ENCODE measurements at places on chromosomes 12 and 14.

- no peak for DNase-seq
These were observed 4.9 kb upstream of the WIF1 start for GRCh38 chr12:65125975-65126374.

- no peak for DNase-seq
These were observed 41.1 kb downstream of the PTHLH start for GRCh38 chr12:27931390-27931789.

GRCh38 chr14:22052795-22053194 lies 379.2 kb upstream of the OR4E1 start:
- DNase-seq, result no peak

GRCh38 chr12:100830003-100830795 lies 35.6 kb downstream of the ANO4 start:
- no peak for DNase-seq

GRCh38 chr14:54627540-54628363 lies 60.8 kb downstream of the SAMD4A start:
- no peak for DNase-seq

DNA sequence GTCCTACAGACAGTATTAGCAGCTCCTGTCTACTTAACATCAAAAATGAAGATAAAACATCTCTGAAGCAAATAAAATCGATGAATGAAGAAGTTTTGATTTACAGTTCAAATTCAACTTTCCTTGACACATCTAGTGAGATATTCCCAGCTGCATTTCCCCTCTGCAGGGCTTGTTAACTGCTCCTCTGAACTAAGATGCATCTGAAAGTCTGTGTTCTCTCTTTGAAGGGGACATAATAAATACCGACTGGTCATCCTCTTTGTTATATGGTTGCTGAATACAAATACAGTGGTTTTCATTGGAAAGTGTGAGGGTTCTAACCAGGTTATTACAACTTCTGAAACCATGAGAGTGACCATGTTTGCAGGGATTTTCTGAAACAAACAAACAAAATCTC lies 266.4 kb upstream of the SLC16A7 start:
- no peak for DNase-seq

DNA sequence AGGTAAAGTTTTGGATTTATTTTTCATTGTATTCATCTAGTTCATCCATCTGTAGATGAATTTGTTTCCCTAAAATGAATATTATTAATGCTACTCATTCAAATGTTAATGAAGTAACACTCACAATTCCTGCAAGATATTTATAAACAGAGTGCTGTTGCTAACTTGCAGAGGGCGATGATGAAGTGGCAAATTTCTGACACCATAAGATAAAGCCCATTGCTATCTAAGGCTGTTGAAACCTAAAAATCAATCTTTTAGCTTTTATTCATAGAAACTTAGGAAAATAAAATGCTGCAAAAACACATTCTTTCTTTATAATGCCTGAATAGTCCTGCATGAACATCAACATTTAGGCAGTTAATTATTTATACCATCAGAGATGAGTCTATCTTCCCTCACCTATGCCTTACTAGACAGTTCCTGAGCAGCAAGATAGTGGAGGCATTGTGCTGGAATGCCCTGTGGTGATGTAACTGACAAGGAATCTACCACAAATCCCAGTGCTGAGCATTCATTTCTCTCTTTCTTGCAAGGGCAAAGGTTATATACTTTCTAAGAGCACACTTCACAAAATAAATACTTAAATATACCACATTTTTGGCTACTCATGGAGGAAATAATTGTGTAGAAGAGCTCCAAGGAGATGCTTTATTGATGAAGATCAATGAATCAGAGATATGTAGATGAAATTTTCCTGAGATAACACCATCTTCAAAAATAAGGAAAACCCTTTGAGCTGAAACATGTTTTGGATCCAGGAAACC lies 57.6 kb downstream of the LMNTD1 start:
- no peak for DNase-seq

- DNase-seq, result no peak
These were observed 124.9 kb downstream of the TSPAN9 start for GRCh38 chr12:3202096-3202495.

DNA sequence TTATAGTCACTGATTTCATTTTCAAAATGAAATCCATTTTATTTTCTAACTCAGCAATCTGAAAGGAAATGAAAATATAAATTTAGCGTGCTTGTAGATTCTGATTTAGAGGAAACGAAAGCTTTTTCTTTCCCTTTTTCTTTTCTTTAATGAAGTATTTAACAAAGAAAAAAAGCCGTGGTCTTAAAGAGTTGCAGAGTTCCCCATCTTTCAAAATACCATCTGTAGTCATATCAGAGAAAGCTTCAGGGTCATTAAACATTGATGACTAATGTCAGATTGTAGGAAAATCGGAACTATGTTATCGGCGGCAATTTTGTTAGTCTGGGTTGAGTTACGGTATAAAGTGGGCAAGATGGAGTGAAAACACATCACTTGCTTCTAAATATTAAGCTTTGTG lies 32.3 kb downstream of the DRAM1 start:
- DNase-seq, result no peak

DNA sequence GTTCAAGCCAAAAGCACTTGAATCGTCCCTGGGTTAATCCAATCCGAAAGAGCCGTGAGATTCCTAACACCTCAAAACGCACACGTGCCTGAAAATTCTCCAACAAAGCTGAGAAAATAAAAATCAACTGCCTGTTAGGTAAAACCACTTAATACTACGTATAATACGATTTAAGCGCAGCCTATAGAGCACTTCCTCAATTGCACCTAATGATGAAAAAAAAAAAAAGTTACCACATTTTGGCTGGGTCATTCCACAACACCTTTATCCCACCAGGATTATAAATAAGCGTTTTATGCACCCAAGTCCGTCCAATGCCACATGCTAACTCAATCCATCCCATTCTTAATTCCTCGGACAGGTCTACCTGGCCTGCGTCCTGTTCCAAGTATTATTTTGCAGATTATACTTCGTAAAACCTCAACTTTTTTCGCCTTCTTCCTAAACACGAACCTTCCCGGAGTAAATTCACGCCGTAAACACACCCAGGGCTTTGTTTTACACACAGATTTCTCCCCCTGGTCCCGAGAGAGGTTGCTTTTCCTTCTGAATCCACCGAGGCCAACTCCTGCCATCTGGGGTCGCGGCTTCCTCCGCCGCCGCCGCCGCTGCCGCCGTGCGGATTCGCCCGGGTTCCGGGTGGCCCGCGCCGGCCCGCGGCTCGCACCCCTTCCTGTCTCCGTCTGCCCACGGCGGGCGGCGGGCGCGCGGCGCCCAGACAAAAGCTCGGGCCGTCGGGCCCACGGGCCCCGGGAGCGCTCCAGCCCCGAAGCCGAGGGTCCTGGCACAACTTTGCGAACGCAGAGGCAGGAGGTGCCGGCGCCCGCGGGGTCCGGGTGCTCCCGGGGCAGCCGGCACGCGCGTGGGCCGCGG lies 66.2 kb downstream of the RNF34 start:
- DNase-seq, result no peak

DNA sequence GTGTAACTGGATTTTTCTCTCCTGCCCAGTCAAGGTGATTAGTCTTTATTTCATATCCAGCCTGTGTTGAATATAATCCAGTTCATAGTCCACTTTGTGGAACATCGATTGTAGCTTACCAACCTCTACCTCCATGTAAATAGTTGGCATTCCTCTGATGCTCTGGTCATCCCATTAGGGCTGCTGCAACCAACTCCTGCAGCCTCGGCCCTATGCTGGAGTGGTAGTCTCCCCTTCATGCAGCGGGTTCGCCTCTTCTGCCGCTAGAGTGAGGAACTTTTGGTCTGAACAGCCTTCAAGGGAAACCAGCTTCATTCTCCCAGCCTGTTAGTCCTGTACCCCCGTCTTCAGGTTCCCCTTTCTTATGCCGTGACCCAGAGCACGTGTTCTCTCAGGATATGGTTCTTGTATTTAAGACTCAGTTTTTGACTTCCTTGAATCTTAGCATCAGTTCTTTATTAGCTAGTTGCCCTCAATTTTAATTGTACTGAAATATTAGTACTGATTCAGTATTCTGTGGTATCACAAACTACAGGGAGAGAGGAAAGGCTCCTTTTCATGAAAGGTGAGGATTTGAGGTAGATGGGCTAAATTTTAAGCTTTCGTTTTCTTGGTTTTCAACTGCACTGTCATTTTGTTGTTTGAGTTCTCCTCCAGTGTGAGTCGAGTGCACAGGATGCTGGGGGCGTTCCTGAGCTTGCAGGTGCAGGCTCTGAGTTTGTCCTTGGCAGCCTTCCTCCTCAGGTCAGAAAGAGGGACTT lies 33.2 kb downstream of the ZNF664 start:
- no peak for DNase-seq

DNA sequence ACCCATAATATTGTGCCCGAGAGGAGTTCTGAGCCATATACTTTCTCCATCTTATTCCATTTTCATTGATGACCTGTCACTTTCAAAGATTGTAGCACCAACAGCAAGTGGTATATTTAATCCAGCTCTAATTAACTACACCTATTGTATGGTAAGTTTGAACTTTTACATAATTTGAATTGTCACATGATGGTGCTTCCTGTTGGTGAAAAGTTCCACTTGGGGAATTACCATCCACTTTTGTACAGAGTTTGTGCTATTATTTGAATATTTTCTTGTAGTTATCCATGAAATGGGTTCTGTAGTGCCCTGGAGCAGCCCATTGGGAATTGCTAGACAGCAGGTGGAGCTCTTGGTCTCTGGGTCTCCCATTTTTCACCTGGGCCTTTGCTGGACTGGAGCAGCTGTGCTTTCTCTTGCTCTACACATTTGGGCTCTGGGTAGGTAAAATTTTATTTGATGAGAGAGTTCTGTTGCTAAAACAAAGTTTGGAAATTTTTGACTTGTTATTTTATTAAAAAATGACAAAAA lies 3.0 kb downstream of the SMCO3 start:
- no peak for DNase-seq

DNA sequence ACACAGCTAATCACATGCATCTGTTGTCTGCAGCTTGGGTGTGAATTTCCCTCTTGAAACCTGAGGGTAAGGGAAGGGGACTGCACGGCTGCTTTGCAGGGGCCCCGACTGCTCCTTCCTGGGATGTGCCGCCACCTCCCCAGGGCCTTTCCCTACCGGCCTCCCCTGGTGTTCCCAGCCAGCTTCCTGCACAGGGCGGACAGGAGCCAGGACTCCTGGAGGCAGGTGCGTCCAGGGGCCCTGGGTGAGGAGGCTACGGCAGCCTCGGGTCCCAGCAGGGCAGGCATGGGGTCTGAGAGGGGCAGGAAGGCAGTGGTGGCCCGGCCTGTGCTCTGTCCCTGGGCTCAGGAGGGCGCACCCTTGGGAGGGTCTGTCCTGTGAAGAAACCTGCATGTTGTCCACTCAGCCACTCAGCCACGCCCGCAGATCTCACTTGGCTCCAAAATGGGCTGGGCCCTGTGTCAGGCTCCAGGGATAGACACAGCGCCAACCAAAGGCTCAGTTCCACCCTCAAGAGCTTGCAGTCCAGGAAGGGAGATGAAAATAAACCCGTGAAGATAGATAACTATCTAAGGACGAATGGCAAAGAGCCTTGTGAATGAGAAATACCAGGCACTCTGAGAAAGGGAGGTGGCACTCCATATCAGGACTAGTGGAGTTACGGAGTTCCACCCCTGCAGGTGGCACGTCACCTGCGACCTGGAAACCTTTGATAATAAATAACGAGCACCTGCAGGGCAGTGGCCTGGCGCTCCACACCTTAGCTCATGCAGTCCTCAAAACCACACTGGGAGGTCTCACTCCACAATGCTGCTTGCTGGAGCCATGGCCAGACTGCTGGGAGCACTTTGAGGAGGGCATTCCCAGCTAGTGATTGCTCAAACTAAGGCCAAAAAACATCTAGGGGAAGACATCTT lies 427.4 kb downstream of the AACS start:
- DNase-seq, result no peak

DNA sequence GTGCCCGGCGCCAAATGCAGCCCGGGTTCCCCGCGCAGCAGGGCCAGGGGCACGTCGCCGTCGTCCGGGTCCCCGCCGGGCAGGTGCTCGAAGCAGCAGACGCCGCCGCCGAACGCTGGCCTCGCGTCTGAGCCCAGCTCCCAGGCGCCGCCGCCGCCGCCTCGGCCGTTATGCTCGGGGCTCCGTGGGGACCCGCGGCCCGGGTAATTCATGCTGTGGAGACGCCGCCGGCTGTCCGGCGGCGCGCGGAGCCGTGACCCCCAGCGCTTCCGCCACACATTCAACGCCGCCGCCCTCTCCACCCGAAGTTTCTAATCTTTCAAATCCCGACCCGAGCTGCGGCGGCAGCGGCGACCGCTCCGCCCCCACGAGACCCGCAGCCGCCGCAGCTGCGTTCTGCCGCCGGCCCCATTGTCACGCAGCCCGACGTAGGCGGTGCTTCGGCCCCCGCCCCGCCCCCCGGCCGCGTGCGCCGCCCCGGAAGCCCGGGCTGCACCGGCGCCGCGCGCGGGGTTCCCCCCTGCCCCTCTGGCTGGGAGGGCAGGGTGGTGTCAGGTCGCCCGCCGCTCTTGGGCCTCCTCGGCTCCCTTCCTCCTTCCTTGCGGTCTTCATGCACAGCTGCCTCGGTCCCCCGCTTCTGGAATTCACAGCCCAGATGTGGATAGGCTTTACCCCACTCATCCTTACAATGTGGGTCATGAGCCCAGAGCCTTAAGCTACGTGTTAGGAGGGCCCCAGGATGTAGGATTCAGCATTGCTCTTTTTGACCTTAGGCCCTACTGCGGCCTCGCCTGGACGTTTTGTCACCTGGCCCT lies at the start of gene DDHD1:
DDHD1 (minus strand) TSS at position 437 of the 815 bp plus-strand sequence; CDS start at position 212, 225 bp downstream.
- no peak for DNase-seq

- DNase-seq, result no peak
These were observed 111.6 kb downstream of the BBS10 start for GRCh38 chr12:76236640-76237039.

DNA sequence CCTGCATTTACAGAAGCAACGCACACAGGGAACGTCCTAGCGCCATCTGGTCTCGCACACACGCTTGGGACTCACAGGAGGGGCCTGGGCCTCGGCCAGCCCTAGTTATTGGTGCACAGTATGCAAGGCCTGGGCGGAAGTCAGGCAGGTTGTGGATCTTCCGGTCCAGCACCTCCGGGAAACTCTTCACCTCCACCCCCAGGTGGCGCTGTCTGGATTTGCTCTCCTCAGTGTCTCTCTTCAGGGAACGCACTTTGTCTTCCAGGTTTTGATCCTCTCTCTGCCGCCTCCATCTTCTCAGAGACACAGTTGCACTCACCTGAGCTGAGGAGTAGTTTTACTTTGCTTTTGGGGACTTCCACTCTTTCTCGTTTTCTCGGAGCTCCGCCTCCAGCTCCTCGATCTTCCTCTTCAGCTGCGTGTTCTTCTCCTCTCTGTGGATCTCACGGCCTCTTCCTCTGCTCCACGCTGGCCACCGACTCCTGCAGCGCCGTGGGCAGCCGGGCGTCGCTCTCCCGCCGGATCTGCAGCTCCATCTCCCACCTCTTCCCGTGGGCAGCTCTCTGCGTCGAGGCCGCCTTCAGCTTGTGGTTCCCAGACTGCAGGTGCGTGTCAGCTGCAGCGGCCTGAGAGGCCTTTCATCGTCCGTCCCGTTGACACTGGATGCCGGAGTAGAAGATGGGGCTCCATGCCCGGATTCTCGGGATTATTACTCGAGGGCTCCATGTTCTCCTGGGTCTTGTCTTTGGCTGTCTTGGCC lies 933.8 kb downstream of the TMEM121 start:
- DNase-seq, result no peak

- no peak for DNase-seq
These were observed 2.7 kb downstream of the BHLHE41 start for GRCh38 chr12:26122061-26122680.

GRCh38 chr12:101653503-101653902 lies 43.9 kb upstream of the CHPT1 start:
- no peak for DNase-seq
